ENCODE measurements at places on chromosomes 16 and 17.

- no peak for DNase-seq
Observed at GRCh38 chr17:789160-789840, 7.1 kb downstream of the MRM3 start.

DNA sequence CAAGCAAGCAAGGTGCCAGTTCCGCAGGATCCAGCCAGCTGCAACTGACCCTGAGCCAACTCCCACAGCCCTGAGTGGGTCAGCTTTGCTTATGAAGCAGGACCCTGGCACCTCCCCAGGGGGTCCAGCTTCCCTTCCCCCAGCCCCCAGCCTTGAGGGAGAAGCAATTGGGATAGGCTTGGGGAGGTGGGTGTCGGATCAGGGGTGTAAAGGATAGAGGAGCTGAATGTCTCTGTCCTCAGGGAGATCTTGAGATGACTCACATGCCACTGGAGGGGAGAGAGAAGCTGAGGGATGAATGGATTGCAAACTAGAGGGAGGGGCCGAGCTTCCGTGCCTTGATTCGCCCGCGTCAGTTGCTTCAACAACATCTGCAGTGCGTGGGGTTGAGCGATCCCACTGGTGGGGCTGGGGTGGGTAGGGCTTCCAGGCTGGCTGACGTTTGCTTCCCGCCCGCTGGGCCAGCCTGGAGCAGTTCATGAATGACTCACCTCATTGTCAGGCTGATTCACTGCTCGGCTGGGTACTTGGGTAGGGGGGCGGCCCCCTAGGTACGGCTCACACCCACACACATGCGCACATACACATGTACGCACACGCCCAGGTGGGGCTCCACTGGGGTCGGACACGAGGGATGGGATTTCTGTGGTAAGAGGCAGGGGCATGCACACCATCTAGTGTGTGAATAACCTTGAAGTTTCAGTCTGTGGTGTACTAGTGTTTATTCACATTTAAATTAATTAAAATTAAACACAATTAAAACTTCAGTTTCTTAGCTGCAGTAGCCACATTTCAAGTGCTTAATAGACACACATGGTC is 3.6 kb upstream of the HROB start:
- peak; percentile 27 for DNase-seq

DNA sequence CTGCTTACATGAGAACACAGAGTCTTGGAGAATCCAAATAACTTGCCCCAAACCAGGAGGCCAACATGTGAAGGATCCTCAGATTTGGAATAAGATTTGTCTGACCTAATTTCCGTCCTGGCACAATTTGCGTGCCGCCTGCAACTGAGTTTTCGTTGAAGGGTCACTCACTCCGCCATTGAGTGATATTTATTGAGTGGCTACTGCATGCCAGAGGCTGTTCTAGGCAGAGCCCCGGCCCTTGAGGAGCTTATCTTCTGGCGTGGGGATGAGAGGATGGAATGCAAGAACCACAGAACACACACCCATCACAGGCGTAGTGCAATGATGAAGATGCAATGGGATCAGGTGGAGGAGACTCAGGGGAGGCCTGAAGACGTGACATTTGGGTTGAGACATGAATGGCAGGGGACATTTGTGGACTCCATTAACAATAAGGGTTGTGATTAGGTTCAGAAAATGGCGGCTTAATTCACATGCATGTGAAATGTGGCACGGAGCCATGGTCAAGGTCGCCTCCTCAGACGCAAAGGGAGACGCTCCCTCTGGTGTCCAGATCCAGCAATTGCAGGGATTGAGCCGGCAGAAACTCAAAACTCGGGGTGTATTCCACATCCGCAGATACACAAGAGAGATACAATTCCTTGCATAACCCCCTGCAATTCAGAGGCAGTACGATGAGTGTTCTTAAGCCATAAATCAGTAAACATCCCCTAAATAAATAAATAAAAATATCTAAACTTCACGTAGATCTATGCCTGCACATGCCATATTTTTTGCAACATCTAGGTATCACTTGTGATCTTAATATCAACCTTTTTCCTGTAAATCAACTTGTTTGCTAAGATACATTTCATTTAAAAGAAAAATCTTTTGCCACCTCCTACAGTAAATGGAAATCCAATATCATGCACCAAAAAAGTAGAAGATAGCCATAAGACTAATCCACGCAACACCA is 57.9 kb upstream of the CACNG4 start:
- peak; percentile 83 for DNase-seq

DNA sequence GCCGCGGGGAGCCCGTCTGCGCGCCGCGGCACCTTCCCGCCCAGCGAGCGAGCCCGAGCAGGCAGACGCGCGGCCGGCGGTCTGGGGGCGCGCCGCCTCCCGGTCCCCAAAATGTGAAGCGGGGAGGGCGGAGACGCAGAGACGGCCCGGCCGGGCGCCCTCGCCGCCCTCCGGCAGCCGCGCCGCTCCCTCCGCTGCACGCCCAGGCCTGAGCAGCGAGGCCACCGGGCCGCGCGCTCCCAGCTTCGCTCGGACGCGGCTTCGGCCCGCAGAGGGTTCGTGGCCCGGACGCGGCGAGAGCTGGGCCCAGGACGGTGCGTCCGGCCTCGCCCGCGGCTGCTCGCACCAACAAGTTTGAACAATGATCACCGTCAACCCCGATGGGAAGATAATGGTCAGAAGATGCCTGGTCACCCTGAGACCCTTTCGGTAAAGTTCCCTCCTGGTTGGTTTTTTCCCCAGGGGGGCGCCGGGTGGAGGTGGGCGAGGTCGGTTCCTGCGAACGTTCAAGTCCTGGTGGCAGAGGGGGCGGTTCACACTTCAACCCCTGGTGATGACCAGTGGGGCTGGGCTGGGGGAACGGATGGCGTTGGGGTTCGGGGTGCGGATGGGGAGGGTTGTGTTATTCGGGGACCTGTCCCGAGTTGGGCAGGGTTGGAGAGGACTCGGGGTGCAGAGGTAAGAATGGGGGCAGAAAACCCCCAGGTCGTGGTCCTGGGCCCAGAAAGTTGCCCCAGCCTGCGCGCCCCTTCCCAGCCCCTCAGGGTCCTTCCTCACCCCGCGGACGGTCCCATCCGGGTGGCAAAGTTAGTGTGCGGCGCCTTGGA is 678 bp downstream of the MGAT5B start:
- peak; percentile 68 for DNase-seq

DNA sequence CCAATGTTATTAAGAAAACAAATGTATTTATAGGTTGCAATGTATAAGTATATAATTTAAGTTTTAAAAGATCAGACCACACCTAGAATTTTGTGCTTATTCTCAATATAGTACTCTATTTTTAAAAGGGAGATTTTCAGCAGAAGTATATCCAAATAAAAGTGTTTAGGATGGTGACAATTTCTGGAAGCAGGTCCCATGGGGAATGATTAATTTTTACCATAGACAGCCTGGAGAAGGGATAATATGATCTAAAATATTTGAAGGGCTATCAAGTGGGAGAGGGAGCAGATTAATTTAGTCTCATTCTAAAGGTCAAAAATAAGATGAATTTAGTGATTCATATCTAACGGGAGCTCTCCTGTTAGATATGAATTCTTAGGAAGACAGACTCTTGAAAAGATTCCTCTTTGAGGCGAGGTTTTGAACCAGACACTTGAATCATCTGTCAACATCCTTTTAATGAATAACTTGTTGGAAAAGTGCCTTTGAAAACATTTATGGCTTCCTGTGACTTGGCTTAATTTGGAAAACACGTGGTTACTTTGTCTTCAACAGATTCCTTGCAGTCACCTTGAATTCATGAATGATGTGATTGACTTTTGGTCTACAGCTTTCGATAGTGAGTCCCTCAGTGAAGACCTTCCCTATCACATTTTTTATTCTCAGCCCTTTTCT is 29.3 kb upstream of the SMIM36 start:
- DNase-seq, result no peak

DNA sequence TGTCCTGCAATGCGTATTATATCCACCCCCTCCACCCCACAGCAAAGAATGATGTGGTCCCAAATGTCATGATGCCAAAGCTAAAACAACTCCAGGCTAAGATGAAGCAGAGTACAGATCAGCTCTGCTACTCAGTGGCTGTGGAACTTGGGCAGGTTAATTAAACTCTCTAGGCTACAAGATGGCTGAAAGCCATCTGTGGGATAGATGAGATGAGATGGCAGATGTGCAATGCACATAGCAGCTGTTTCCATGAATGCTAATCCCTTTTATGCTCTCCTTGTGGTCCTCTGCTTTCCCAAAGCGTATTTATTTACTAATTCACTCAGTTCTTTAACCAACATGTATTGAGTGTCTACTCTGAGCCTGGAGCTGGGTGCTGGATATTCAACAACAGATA is 114.4 kb downstream of the GRIN2A start:
- DNase-seq, result peak; percentile 96

GRCh38 chr17:2874189-2874686 is 78.0 kb downstream of the RAP1GAP2 start:
- DNase-seq, result no peak

- DNase-seq, result no peak
Observed at GRCh38 chr17:72381597-72382397, 261.0 kb downstream of the SOX9 start.

- no peak for DNase-seq
Observed at GRCh38 chr16:78513838-78514237, 414.4 kb downstream of the WWOX start.

DNA sequence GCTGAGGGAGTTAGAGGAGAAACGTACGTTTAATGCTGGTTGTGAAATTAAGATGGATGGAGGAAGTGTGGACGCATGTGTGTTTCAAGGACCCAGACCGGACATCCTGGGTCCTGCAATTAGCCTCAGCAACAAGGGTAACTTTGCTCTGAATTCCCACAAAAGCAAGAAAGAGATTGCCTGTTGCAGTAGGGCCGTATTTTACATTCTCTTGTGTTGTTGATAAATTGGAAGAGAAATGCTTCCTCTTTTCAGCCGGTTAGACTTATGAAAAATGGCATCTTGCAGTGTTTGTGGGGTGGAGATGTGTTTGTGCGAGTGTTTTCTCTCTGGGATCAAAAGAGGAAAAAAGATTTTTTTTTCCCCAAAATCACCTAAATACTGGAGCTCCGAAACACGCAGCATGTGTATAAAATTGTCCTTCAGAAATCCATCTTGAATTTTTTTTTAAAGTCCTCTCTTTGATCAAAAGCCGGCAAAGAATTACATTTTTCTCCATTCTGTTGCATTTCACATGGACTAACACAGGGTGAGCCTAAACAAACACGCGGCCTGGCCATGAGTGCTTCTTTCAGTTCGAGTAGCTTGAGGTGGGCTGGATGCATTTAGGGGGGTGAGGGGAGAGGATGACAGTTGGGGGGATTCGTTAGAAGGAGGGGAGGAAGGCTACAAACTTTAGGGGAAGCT is 251.6 kb downstream of the C16orf95 start:
- DNase-seq, result no peak

DNA sequence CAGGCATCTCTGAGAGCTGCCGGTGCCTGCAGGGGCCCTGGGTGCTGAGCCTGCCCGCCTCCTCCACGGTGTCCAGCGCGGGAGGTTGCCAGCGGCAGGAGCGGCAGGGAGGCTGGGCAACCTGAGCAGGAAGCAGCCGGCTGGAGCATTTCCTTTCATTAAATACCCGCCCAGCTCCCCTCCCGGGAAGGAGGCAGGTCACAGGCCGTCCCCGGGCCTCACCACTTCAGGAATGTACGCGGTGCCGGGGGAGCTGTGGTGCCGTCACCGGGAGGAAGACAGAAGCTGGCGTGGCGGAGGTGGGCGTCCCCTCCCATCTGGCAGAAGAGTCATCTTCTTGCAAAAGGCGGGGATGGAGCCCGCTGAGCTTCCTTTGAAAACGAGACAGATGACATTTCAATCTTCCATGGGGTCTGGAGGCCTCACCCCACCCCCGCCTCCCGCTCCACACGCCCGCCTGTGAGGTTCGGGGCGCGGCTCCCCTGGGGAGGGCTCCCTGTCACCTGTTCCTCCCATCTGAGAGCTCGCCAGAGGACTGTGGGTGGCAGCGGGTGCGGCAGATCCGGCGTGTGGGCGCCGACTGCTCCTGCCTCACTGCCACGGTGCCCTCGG is 16.0 kb downstream of the SOX8 start:
- no peak for DNase-seq

DNA sequence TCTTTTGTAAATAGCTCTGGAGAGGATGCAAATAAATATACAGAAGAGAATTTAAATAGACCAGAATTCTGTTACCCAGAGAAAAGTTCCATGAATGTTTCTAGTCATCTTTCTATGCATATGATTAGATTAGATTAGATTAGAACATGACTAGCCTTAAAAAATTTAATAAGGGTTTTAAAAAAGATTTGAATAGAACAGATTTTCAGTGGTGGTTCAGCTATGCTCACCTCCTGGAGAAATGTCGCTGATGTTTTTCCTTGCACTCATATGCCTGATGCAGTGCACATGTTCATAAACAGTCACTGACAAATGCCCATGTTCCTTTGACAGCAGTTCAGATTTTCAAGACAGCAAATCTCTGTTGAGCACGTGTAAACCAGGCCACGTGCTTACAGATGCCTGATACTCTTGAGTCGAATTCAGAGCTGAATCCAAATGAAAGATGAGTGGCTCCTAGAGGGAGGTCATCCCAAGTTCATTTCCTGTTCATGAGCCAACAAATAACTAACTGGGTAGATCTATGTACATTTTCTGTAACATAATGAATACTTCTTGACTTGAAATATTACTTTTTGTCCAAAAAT is 19.9 kb upstream of the RAB11FIP4 start:
- peak; percentile 58 for DNase-seq

DNA sequence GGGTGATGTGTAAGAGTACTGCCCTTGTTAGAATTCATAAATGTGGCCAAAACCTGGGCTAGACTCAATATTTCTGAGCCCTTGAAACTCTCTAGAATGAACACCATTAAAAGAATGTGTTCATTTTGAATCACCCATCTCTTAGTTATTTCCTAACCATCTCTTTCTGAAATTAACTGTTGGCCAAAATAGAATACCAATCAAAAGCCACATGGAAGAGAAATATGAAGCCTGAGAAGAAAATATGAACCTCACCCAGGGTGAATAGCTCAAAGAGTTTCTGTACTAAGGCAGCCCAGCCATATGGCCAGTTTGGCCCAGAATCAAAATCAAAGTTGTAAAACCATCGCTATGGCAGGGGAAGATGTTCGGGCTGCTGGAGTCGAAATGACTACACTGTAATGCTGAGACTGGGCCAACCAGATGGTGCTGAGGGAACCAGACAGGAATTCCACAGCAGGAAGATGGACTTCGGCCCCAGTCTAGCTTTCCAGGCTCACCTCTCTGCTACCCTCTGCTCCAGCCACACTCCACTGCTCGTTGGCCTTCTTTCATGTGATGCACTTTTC is 154.3 kb upstream of the ZFHX3 start:
- peak; percentile 93 for DNase-seq

Data from NCI-H524 (cell line).